ENCODE measurements at places on chromosomes 11 and 22. TPM values are rescaled to one million over a fixed set of nuclear protein-coding genes. Genes with fewer than 3 reads are reported as not detected.
A peak's percentile ranks its signal among the peaks of the same experiment; 100 is the strongest.

GRCh38 chr11:109552376-109552775, 130.4 kb downstream of the C11orf87 start:
- no peak overlapping the region for H3K27ac ChIP-seq
- no peak for DNase-seq
- no peaks in the 10 kb centered on the region for H3K36me3 ChIP-seq
- H3K4me1 ChIP-seq = no peaks in the 10 kb centered on the region

GRCh38 chr11:64086258-64087123, 50.8 kb downstream of the FLRT1 start:
- no peaks in the 10 kb centered on the region for H3K36me3 ChIP-seq
- no peak overlapping the region for H3K4me3 ChIP-seq
- peaks cover 51% of the 10 kb centered on the region for H3K4me1 ChIP-seq
- peak; percentile 86 for DNase-seq

DNA sequence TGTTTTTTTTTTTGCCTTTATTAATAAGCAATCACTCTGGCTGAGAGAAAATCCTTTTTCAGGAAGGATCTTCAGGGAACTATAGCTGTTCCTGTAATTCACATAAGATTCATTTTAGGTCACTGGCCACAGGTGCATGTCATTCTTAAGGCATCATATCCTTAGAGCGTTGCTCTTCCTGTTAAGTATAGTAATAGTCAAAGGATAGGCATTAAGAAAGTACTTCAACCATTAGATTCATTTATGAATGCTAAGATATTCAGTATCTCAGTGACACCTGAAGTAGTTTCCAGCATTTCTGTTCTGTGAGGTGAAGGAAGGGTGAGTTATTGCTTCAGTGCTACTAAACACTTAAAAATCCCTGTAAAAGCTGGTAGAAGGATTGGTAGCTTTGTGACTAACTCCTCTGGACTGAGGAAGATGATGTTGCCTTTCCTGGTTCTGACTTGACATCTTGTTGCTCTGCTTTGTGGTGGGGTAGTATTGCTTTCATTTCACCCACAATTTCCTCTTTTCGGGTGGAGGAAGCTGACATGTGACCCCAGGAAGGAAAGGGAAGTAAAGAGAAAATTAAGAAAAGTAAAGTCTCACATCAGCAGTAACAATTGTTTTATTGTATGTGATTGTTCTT, 34.7 kb downstream of the RNF169 start:
- H3K27me3 ChIP-seq = no peaks in the 10 kb centered on the region
- H3K36me3 ChIP-seq = no peaks in the 10 kb centered on the region
- no peak for DNase-seq
- H3K27ac ChIP-seq = peak overlapping the region; percentile 34

GRCh38 chr11:74022546-74022945, 13.7 kb upstream of the UCP3 start:
- no peaks in the 10 kb centered on the region for H3K36me3 ChIP-seq
- H3K4me3 ChIP-seq = no peak overlapping the region
- H3K27me3 ChIP-seq = no peaks in the 10 kb centered on the region
- H3K4me1 ChIP-seq = peaks cover 41% of the 10 kb centered on the region
- DNase-seq = no peak

DNA sequence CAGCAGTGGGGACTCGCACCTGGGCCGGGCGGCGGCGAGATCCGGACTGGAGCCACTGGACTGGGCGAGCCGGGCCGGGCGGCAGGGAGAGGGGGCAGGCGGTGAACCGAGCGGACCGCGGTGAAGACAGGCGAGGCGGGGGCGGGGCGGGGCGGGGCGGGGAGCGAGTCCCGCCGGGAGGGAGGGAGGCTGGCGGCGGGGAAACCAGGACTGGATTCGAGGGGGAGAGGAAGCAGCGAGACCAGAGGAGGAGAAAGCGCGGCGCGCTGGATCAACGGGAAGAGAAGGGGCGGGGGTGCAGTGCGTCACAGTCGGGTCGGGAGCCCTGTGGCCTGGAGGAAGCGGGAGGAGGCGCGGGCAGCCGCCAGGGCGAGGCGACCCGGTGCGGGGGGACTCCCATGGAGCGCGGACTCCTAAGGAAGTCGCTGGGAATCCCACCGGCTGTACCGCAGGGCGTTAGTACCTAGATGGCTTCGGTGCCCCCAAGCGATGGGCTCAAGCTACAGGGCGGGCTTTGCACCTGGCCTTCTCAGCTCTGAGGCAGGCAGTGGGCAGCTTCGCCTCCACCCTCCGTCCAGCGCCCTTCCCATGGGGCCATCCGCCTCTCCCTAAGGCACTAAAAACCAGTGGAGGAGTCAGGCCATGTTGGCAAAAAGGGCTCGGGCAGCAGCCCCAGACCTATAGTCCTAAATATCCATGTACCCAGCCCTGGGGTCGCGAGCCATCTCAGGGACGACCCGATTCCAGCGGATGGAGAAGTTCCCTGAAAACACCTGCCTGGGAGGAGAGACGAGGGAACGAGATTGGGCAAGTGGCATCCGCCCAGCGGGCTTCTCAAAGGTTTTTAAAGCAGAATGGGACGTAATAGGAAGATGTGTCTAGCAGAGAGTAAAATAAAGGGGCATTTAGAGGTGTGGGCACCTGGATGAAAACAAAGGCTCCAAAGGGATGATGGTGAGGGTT, at the start of gene TMEM121B:
Gene TMEM121B (minus strand): TSS at position 128 of the 963 bp plus-strand sequence. CDS start 233 bp downstream, outside the sequence.
- H3K36me3 ChIP-seq = no peaks in the 10 kb centered on the region
- H3K4me3 ChIP-seq = peak within 1 kb of the TSS; percentile 67
- no peaks in the 10 kb centered on the region for H3K27me3 ChIP-seq
- peaks cover 12% of the 10 kb centered on the region for H3K4me1 ChIP-seq
- H3K27ac ChIP-seq = peak within 1 kb of the TSS; percentile 24

DNA sequence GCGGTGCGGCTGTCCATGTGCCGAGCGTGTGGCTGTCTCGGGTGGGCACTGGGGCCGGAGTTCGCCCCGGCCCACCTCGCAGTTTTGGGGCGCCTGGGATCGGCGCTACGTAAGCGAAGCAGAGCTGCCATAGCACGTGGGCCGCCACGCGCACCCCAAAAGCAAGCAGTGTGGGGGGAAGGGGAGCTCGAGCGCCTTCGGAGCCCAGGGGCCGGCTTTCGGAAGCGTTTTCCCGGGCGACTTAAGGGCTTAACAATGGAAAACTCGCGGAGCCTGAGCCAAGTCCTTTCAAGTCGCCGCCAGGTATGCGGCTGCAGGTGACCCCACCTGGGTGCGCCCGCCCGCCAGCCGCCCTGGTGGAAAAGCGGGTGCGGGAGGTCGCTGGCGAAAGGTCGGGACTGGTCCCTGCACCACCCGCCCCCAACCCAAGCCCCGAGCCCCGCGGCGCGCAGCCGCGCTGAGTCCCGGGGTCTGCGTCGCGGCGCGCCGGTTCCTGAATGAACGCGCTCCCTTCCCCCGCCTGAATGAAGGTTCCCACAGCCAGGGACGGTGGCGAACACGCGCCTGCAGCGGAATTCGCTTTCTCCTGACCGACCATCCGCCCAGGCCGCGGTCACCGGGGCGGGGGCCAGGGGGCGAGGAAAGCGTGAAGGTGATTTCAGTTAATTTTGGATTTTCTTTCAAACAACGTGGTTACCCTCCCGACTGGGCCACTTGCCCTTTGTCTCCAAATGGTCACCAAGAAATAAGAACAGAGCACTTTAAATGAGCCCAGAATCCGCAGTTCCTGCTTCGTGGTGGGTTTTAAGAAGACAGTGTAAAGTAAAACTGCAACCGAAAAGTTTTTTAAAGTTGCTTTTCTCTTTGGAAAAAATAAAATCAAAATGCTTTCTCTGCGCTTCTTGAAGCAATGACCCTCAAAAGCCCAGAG, 2.8 kb upstream of the CCND1 start:
- peak overlapping the region; percentile 49 for H3K4me3 ChIP-seq
- H3K27me3 ChIP-seq = peaks cover 52% of the 10 kb centered on the region
- no peak overlapping the region for H3K27ac ChIP-seq
- no peak for DNase-seq

DNA sequence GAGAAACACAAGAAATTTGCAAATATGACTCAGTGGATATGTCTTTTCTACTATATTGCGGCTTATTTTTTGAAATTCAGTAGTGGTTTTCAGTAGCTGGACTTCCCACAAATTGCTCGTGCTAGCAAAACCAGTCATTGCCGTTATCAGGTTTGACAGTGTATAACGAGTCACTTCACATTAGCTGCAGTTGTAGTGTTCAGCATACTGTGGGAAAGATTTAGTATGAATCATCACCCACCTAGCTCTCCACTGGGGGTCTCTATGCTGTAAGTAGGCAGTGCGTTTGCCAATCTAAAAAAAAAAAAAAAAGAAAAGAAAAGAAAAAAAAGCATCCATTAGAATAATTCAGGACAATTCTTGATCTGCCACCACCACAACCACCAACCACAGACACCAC, 1318.9 kb downstream of the LRRC4C start:
- H3K4me3 ChIP-seq = no peak overlapping the region
- H3K4me1 ChIP-seq = no peaks in the 10 kb centered on the region
- no peaks in the 10 kb centered on the region for H3K27me3 ChIP-seq
- H3K36me3 ChIP-seq = no peaks in the 10 kb centered on the region
- no peak overlapping the region for H3K27ac ChIP-seq
- no peak for DNase-seq

- H3K27ac ChIP-seq = peak within 1 kb of the TSS; percentile 73
- peaks cover 6% of the 10 kb centered on the region for H3K27me3 ChIP-seq
- peaks cover 14% of the 10 kb centered on the region for H3K4me1 ChIP-seq
Observed at GRCh38 chr11:62689421-62690183, at the start of gene LRRN4CL. TSS of gene LRRN4CL (minus strand) at chr11:62689530. CDS start at chr11:62688508, 1,022 bp downstream.

GRCh38 chr22:24592058-24592850, 619 bp downstream of the LRRC75B start:
- H3K27ac ChIP-seq = peak overlapping the region; percentile 54
- peak overlapping the region; percentile 75 for H3K4me3 ChIP-seq
- no peaks in the 10 kb centered on the region for H3K4me1 ChIP-seq
- H3K27me3 ChIP-seq = no peaks in the 10 kb centered on the region

DNA sequence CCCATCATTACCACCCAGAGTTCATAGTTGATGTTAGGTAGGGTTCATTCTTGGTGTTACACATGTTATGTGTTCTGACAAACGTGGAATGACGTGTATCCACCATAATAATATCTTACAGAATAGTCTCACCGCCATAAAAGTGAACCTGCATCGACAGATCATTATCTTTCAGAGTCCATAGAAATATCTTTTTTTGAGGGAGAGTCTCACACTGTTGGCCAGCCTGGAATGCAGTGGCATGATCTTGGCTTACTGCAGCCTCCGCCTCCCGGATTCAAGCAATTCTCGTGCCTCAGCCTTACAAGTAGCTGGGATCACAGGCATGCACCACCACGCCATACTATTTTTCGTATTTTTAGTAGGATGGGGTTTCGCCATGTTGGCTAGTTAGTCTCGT, 113.9 kb downstream of the BCR start:
- H3K4me1 ChIP-seq = no peaks in the 10 kb centered on the region
- H3K27me3 ChIP-seq = no peaks in the 10 kb centered on the region
- H3K36me3 ChIP-seq = no peaks in the 10 kb centered on the region
- no peak for DNase-seq
- no peak overlapping the region for H3K27ac ChIP-seq

Gene LIF
- not detected for total RNA-seq

Gene TSGA10IP
- not detected for total RNA-seq

Gene GP1BB
- 2.3 TPM for total RNA-seq

Gene CDKN1C
- total RNA-seq = 42.8 TPM

Gene RASD2
- total RNA-seq = 2.0 TPM

Gene MS4A7
- total RNA-seq = 7.3 TPM

Gene TYR
- not detected for total RNA-seq

Gene SHISA8
- not detected for total RNA-seq

Gene PDE3B
- 1.1 TPM for total RNA-seq
